ENCODE measurements at places on chromosomes 1 and 21.

- no peak for DNase-seq
Observed at GRCh38 chr1:191546803-191547202, 611.5 kb upstream of the RGS18 start.

GRCh38 chr1:206907304-206907991 is 10.2 kb downstream of the IL24 start:
- DNase-seq = no peak

DNA sequence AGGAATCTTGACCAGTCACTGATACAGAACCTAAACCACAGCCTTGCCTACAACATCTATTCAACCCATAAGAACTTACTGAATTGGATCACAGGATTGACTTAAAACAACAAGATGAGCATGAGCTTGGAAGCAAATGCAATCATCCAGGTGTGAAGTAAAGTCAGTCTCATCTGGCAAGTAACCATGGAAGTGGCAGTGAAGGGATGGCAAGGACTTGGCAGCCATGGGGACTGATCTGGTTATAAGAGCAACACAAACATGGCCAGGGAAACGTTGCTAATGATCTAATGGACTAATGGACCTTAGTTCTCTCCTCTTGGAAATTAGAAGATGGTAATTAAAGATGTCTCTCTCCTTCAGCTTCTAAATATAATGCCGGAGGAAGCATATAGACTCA is 133.1 kb downstream of the VAV3 start:
- no peak for DNase-seq

DNA sequence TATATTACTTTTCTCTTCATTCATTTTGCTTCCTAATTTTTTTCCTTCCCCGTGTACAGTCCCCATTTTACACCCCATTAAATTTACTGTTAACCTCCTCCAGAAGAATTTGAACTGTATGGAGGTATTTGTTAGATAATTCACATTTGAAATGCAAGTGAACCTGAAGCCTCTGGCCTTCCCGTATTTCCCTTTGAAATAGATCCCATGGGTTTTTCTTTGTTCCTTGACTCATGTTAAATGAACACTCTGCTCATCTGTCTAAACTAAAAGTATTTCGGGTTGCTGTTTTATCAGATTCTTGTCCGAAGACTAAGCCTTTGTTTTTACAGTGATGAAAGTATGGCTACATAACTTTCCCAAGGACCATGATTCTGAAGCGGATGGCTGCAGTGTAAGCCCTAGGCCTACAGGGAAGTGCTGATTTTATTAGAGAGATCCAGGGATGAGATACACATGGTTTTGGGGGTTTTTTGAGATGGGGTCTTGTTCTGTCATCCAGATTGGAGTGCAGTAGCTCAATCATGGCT is 187.9 kb downstream of the PATJ start:
- no peak for DNase-seq

GRCh38 chr1:41153750-41154274 is 88.3 kb downstream of the SCMH1 start:
- no peak for DNase-seq

DNA sequence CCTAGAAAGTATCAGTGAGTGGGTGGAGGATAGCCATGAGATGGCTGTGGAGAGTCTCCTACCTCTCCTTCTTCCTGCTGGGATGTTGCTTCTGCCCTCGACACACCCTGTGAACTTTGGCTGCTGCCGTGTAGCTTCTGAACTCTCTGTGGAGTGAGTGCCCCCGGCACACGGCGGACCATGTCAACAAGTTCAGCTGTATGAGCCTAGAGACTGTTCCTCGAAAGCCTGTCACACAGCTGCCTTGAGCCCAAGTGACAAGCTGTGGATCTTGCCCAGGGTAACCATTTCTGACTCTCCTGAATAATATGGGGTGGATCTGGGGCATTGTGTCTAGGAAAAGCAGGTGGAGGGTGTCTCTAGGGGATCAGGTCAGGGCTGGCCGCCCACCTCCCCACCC is 143.2 kb downstream of the NOS1AP start:
- DNase-seq = no peak

DNA sequence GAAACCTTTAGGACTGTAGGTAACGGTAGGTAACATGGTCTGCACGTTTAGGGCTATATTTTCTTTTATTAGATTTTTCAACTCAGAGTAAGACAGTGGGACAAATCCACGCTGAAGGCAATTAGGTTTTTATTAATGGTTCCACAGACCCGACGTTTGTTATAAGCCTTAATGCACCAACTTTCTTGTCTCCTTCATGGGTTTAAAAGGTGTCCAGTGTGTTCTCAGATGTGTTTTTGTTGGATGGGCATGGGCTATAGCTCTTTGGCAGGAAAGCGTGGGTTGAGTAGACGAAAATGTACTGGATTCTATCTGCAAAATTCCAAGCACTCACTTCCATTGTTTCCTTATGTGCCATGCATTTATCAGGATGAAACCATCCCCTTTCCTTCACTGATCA is 88.0 kb upstream of the SIM2 start:
- DNase-seq = no peak

DNA sequence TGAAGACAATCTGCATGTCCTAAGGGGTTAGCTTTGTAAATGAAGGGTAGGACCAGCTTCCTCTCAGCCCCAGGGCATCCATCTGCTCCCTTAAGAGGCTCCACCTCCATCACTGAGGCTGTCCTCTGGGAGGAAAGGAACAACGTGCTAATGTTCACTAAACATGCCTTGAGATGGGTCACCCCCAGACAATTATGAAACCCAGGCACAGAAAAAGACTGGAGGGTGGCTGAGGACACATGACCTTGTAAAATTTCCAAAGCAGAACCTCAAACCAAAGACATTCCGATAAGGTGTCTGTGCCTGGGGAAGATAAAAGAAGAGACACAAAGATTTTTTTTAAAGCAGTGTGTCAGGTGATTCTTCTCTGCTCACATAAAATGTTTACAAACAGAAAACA is 37.6 kb upstream of the ZNF124 start:
- DNase-seq = no peak

GRCh38 chr1:11860587-11860986 is 1.8 kb upstream of the NPPB start:
- no peak for DNase-seq

GRCh38 chr1:74857676-74858075 is 124.7 kb downstream of the TYW3 start:
- no peak for DNase-seq

GRCh38 chr1:241130881-241131280 is 226.1 kb downstream of the RGS7 start:
- DNase-seq = no peak

GRCh38 chr21:24023402-24023801 is 1583.9 kb downstream of the MRPL39 start:
- no peak for DNase-seq

DNA sequence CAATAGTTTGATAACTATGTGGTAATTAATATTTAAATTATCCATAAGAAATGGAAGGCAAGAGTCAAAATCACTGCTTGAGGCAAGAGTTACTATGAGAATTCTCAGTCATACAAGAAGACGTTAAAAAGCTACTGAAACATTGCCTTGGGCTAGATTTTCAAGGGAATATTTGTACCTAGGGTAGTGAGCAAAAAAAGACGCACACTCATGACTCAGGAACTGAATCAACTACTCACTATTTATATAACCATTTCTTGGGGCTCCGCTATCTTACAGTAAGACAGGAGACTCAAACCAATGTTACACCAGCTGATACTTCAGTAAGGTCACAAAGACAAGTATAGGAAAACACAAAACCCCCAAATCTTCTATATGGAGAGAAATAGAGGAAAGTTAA is 151.5 kb upstream of the RNPC3 start:
- DNase-seq = no peak

- DNase-seq = peak; percentile 22
Observed at GRCh38 chr1:95013950-95014574, 58.7 kb downstream of the ALG14 start.

- DNase-seq = no peak
Observed at GRCh38 chr21:34141373-34141772, 68.0 kb downstream of the MRPS6 start.

DNA sequence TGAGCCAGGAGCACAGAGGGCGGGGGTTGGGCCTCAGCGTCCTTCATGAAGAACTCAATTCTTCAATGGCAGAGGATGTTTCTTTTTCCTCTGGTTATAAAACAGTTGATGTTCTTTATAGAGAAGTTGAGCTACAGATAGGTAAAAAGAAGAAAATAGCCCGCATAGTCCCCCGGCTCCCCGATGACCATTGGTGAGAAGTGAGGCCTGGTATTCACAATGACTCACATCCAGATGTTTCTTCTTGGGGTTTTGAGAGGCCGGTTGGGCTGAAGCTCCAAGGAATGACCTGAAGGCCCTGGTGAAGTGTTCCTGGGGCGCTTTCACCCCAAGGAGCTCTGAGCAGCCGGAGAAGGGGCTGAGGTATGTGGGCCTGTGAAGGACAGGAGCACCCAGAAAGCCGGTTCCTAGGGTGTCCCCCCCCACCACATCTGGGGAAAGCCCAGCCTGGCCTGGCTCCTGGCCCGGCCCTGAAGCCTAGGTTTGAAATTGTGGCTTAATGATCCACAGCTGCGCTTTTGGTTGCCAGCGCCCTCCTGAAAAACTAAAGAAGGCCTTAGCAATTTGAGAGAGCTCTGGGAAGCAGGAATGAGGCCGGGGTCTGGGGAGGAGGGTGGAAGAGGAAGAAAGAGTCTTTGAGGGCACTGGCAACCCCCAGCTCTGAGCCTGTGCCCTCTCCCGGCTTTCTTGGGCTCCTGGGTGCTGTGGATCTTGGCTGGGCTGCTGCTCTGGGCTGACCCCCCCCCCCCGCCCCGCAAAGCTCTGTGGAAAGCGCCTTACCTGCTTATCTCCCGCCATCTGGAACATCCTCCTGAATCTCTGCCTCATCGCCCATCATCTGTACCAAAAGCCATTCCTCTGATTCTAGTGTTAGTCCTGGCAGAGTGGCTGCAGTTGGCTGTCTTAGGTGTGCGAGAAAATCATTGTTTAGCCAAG is 444.7 kb downstream of the CAMTA1 start:
- no peak for DNase-seq

GRCh38 chr1:216437603-216438002 is 14.4 kb upstream of the USH2A start:
- no peak for DNase-seq

DNA sequence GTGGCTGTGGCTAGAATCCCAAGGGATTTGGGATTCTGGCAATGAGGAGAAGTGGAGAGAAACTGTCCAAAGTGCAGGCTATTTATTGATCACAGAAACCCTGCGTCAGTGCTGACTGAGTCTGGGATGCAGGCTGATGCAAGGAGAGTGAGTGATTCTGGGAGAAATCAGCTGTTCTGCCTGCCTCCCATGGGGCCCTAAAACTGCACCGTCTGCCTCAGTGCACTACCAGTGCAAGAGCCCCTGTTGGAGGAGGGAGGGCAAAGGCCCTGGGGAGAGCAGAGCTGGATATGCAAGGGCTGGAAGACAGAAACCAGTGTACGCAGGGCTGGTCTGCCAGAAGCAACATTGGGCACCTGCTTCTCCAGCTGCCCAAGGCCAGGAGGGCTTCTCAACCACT is 42.6 kb downstream of the C1orf198 start:
- peak; percentile 20 for DNase-seq

Measured in body of pancreas (tissue), 4 donors.